ENCODE measurements at places on chromosomes 3 and 15.
A peak's percentile ranks its signal among the peaks of the same experiment; 100 is the strongest.

DNA sequence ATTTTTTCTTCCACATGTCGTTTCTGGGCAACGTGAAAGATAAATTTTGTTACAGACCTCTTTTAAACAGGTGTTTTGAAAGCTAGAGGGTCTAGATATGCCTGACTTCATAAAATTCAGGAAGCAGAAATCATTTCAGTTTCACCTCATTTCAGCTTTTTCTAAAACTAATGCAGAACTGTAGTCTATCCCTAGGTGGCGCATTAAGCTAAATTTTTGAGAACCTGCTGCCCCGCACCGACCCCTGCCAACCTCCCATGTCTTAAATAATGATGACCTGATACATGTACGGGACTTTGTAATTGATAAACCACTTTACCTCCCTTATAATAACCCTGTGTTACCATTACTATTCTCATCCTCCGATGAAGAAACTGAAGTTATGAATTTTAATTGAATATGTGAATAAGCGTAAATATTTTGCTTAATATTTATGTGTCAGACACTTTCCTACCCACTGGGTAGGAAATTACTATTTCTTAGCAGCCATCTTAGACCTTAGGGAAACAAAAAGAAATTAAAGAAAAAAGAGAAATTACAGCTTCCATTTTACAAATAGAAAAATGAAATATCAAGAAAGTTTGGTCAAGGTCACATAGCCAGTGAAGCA is 78.7 kb upstream of the GCNT3 start:
- no peak for DNase-seq

DNA sequence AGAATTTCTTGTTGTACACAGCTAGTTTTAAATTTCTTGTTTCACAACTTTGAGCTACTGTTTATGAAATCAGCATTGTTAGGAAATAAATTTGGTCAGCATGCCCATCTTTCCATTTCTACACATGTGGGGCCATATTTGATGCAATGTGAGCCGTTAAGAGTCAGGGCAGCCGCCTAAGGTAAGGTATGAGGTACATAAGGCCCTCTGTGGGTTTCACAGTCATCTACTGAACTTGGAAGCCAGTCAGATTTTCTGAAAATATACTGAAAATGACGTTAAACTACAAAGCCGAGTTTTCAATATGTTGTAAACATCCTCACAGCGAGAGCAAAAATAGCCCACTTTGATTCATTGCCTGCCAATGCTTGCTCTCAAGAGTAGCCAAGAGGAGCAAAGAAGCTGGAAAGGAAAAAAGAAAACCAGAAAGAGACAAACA is 94.7 kb upstream of the PDZRN3 start:
- no peak for DNase-seq

GRCh38 chr3:122635789-122636188 is 44.9 kb upstream of the PARP14 start:
- no peak for DNase-seq

- DNase-seq = no peak
Observed at GRCh38 chr3:42852441-42852840, 23.2 kb downstream of the CYP8B1 start.

DNA sequence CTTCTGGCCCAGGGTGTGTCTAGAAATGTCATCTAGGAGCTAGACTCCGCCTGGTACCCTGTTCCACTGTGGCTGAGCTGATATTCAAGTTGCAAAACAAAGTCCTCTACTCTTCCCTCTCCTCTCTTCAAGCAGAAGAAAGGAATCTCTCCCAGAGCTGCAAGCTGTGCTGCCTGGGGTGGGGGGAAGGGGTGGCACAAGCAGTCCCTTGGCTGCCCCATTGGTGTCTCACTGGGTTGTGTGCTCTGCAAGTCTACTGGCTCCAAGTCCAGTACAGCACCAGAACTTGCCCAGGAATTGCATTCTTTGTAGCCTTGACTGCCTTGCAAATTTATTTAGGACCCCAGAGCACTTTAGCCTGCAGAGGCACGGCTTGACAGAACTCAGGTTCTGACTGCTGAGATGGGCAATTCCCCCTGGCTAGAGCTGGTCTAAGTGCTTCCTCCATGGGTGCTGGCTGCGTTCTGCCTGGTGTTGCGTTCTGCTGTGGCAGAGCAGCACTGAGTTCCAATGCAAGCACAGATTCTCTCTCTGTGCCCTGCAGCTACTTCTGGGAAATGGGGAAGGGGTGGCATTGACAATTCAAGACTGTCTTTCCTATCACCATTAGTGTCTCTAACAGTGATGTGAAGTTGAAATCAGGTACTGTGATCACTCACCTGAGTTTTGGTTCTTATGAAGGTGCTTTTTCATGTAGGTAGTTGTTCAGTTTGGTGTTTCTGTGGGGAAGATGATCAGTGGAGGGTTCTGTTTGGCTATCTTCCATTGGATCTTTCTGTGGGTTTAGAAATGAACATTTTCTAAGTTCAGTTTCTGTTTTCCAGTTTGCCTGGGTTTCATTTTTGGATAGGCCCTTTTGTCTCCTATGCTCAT is 39.5 kb downstream of the OXSR1 start:
- DNase-seq = no peak

GRCh38 chr3:106715286-106715685 is 662.0 kb upstream of the CCDC54 start:
- no peak for DNase-seq

DNA sequence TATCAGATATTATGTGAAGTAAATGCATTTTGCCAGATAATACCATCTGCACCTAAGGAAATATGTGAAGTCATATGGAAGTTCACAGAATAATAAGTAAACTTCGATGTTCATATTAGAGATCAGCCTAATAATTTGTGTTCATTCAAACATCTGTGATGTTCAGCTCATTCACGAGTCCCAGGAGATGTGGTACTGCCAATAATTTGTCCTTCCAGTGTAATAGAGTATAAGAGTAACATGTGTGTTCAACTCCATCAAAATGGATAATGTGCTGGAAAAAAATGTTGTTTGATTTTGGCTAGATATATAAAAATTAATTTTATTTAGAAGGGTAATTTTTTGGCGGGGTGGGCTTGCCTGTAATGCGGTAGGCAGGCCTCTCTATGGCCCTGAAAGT is 75.4 kb upstream of the ARL6 start:
- DNase-seq = no peak

- DNase-seq = no peak
Observed at GRCh38 chr3:72339670-72340030, 508.6 kb downstream of the SHQ1 start.

DNA sequence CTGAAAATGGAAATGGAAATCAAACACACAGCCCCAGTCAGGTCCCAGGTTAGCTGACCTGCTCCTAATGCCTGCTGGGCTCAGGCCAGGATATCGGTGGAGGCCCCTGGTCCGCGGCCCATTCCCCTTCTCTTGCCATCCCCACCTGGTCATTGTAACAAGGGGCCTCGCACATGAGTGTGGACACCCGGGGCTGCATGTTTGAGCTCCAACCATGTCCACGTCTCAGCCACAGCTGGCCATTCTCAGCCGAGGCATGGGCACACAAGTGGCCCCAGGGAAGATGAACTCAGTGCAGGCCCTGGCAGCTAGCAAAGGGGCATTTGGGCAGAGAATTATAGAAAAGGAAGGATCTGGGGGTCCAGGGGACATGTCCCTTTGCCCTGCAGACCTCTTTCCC is 41.7 kb downstream of the FAM174B start:
- no peak for DNase-seq

DNA sequence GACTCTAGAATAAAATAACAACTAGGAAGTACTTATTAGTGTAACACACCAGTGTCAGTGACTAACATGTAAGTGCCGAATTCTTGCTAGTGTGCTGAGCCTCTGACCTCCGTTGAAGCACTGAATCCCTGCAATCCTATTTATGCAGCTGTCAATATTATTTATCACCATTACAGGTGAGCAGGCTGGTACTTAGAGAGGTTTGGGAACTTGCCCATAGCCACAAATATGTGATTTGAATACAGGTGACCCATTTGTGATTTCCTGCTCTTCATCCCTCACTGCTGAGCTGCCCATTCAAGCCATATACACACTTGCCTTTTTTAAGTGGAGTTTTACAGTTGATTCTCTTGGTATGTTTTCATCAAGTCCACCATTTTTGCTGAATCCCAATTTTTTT is 12.2 kb downstream of the EIF4E3 start:
- no peak for DNase-seq

DNA sequence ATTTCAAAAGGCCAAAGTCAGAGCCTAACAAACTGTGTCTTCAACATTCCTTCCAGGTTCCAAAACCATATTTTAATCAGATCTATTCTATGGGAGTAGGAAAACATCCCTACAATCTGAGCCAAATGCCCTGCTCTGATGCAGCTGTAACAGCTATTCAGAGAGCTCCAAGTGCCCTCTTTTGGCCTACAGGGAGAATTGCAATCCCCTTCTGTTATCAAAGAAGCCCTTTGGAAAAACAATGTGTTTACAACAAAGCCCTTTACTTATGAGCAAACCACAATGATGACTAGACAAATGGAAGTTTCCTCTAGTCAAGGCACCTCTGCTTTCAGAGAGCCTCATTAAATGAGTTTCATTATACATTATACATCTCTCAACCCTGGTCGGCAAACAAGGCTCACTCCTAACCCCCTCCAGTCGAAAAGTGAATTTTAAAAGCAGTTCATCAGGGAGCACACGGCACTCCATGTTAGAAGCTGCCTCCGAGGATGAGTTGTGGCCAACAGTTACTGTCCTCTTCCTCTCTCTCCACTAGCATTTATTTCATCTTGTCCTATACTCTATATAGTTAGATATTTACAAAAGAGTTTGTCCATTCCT is 42.6 kb upstream of the TMCO5A start:
- DNase-seq = no peak

DNA sequence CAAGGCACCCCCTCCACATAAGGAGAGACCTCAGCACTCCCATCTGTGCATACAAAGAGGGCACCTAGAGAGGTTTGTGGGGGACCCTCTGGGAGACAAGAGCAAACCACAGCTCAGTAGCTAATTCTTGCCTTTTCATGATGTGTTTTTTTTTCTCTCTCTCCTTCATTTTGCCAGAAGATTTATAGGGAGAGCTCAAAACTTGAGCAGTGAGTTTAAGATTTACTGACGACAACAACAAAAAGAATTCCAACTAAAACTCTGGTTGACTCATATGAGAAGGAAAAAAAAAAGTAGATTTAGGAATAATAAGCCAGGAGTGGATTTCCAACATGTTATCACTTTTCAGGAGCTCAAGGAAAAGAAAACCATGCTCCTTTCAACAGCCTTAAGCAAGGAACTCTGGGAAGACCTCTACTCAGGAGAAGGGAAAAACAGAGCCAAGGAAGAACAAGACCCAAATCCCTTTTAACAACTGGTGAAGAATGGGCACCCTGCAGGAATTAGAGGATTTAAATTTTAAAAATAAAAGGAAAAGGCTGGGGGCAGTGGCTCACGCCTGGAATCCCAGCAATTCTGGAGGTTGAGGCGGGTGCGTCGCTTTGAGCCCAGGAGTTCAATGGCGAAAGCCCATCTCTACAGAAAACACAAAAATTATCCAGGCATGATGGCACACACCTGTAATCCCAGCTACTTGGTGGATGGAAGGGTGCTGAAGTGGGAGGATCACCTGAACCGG is 58.2 kb upstream of the RAD18 start:
- DNase-seq = no peak

DNA sequence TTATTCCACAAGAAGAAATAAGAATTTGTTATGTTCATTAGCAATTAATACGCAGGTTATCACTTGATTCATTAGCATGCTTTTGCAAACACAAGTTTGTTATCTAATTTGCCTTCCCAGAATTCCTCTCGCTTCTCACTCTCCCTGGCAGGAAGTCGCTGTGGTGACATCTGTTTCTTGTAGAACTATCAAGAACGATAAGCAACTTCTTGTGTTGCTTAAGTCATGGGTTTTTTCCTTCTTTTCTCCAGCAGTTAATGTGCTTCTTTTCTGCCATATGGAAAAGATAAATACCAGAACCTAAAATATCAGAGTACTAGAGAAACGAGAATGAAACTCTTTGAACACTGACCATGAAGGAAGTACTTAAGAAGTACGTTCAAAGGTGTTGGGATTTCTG is 99.8 kb upstream of the CHMP2B start:
- DNase-seq = no peak

DNA sequence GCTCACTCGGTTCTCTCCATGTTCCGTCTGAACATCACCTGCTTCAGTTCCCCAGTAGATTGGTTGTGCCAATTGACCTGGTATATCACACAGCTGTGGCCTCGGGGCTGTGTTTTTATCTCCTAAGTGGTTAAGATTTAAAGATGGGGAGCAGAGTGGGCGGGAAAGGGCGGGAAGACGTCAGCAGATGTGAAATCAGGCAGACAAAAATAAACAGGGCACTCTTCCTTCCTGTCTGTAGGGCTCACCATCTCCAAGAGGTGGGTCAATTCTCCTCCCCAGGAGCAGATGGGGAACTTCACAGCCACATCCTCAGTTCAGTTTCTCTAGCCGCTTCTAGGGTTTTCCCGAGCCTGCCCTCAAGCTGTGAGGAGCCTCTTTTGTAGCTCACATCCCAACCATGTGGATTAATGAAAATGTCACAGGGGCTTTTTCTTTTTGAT is 26.8 kb upstream of the LIMD1 start:
- DNase-seq = peak; percentile 10

GRCh38 chr15:57224664-57225063 is 151.6 kb upstream of the CGNL1 start:
- no peak for DNase-seq

DNA sequence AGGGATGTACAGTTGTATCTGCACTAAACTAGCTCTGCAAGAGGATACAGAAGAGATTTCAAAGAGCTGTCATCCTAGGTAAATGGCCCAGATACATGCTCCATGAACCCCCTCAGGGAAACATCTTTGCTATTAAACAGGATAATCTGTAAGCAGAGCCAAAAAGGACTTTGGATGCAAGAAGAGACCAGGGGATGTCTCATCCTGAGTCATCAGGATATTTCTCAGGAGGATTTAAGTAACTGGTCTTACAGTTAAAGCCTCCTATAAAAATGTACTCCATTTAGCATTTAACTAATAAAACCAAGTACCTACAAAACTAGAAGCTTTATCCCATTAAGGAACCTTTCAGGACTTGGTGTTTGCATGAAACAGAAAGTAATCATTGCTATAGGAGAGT is 48.2 kb upstream of the PHLDB2 start:
- DNase-seq = no peak

GRCh38 chr15:76664895-76665294 is 240.2 kb downstream of the SCAPER start:
- no peak for DNase-seq

DNA sequence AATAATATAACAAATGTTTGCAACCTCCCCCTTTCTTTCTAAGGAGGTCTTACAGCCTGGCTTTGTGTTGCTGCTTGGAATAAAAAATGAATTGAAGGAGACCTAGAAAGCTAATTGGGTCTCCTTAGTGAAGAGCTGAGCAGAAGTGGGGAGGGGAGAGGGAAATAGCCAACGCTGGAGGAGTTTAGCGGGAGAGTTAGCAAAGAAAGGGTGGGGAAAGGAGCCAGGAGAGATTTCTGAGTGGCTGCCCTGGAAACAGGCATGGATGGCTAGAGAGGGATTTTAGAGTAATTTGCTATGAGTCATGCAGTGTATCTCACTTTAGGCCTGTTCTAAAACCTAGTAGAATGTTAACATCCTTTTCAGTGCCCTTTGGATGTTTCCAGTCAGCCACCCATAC is 45.2 kb upstream of the PFN2 start:
- no peak for DNase-seq

Measured in activated CD4-positive, alpha-beta T cell treated with anti-CD3 and anti-CD28 coated beads, Interleukin-2, amount 50 U/mL, for 1 hour (primary cell).